GM04503 (cell line): ENCODE measurements at places on chromosomes 11 and 22.
A peak's percentile ranks its signal among the peaks of the same experiment; 100 is the strongest.

DNA sequence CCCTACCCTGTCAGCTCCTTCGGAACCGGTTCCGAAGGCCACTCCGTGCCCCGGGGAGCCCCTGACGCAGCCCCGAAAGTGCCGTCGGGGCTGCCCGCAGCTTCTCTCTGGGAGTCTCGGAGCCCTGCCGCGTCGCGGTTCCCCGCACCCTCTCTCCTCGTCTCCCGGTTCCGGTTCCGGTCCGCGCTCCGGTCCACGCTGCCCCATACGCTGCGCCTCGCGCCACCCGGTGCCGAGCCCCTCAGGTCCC is 618 bp downstream of the MTA2 start:
- DNase-seq = no peak

DNA sequence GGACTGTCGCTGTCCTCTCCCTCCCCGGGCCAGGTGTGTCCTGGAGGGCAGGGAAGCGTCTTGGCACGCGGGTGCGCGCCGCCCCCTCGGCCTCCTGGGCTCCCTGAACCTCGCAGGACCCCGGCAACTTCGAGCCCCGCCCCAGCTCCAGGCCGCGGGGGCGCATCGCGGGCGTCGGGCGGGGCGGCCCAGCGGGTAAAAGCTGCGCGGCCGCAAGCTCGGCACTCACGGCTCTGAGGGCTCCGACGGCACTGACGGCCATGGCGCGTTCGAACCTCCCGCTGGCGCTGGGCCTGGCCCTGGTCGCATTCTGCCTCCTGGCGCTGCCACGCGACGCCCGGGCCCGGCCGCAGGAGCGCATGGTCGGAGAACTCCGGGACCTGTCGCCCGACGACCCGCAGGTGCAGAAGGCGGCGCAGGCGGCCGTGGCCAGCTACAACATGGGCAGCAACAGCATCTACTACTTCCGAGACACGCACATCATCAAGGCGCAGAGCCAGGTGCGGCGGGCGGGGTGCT is at the start of gene CST6:
CST6 (plus strand) TSS at position 224 of the 519 bp plus-strand sequence; CDS start at position 261, 37 bp downstream.
- no peak for DNase-seq

DNA sequence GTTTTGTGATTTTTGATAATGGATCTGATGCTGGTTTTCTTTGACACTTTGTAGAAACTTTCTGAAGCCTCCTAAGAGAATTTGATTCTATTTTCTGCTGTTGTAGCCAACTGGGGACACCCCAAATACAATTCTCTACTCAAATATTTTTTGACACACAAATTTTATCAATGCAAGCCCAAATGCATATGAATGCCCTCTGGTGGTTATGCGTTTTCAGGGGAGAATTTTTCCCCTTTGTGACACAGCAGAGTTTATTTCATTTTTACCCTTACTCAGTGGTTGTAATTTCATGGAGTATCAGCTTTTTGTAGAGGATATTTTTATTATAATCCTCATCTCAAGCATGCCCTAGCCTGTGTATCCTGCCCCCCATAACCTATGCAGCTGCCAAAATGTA is 44.7 kb upstream of the MTMR2 start:
- no peak for DNase-seq

- no peak for DNase-seq
Measured at GRCh38 chr11:109788948-109789490, 304.2 kb upstream of the ZC3H12C start.

DNA sequence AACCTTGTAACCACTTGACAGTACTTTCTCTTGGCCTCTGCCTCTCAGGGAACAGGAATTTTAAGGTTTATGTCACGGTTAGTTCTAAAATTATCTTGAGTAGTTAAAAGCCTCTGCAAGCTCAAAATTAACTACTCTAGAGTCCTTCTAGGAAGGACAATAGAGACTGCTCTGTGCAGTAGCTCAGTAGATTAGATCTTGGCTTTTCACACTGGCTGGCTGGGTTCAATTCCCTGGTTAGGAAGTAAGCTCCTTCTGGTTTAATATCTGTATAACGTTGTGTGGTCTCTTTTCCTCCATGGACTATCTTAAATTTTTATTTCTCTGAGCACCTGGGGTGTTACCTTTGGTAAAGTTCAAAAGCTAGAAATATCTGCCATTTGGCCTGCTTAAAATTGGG is 109.2 kb downstream of the AASDHPPT start:
- no peak for DNase-seq

DNA sequence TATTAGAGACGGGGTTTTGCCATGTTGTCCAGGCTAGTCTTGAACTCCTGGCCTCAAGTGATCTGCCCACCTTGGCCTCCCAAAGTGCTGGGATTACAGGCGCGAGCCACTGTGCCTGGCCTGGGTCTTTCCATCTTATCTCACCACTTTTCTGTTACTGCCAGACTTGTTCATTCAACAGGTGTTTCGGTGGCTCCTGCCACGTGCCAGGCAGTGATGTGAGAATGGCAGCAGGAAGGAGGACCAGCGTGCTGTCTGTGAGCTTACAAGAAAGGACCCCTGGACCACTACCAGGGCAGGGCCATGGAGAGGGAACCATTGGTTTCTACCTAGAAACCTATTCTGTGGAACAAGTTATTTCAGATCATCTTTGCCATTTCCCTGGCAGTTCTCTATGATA is 44.2 kb downstream of the CLMP start:
- no peak for DNase-seq

DNA sequence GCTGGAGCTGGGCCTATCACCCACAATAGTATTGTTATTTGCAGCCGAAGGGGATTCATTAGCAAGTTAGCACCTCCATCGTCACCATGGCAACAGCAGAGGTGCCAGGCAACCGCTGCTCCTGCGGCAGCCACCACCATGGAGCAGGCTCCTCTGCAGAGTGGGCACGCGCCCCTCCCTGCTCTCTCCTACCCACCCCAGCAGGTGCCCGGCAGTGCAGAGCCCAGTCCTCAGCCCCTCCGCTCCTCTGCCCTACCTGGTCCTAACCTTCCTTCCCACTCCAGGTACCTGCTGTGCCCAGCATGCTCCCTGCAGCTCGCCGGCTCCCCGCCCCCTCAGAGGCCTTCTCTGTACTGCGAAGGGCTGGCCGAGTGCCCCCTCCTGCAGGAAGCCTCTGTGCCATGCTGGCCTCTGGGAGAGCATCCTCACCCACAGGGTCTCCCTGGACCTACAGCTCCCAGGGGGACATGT is 3.6 kb downstream of the DUSP8 start:
- DNase-seq = no peak

GRCh38 chr22:48898524-48899250 is 929.0 kb downstream of the BRD1 start:
- no peak for DNase-seq

GRCh38 chr11:35389897-35390465 is 29.4 kb downstream of the SLC1A2 start:
- DNase-seq = no peak

- DNase-seq = no peak
Measured at GRCh38 chr22:36921309-36922104, 8.1 kb downstream of the CSF2RB start.

DNA sequence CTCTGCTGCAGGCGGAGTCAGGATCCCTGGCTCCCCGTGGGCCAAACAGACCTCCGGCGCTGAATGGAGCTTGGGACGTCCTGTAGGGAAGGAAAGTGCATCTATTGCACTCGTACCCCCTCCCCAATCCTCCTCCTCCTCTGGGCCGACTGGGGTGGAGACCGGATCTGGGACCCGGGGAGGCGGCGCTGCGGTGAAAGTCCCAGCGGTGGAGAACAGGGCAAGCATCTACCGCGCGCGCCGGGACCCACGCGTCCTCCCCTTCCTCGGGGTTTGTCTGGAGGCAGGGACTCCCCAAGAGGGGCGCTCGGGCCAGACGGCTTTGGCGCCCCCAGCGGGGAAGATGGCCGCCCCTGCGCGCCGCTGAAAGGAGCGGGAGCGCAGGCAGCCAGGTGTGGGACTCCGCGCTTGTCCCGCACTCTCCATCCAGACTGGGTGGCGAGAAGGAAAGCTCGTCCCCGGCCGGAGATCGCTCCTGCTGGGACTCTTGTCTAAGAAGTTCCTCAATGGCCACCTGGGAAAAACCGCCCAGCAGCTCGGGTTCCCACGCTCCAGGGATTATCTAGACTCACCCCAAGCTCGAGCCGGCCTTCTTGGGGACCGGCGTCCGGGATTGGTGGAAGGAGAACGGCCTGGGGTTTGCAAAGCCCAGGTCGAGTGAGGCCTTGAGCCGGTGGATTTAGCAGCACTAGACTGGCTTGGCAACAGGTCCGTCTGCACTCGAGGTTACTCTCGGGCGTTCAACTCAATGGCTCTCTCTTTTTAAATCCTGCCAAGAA is 718 bp downstream of the FADS2 start:
- DNase-seq = no peak

GRCh38 chr11:77179048-77179447 is 51.0 kb downstream of the MYO7A start:
- no peak for DNase-seq

GRCh38 chr11:32960553-32961164 is 55.0 kb upstream of the DEPDC7 start:
- DNase-seq = peak; percentile 9

GRCh38 chr11:11036185-11036847 is 178.5 kb upstream of the ZBED5 start:
- DNase-seq = no peak

GRCh38 chr22:29039148-29039547 is 22.5 kb downstream of the C22orf31 start:
- no peak for DNase-seq

DNA sequence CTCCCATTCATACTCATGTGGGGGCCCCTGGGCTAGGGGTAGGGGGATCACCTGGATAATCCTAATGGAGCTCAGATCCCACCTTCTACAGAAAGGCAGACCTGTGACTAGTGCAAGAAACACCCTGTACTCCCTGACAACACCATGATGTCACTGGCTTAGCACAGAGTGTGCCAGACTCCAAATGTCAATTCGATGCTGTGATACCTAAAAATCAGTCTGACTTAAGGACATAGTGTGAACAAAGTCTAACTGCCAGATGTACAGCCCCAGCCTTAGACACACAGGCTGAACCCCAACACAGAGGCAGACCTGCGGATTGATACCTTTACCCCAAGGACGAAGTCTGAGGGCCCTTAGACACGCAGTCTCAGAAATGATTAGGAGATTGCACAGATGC is 8.5 kb downstream of the ABCC8 start:
- no peak for DNase-seq

GRCh38 chr11:9732453-9732852 is 68.6 kb downstream of the SWAP70 start:
- no peak for DNase-seq

DNA sequence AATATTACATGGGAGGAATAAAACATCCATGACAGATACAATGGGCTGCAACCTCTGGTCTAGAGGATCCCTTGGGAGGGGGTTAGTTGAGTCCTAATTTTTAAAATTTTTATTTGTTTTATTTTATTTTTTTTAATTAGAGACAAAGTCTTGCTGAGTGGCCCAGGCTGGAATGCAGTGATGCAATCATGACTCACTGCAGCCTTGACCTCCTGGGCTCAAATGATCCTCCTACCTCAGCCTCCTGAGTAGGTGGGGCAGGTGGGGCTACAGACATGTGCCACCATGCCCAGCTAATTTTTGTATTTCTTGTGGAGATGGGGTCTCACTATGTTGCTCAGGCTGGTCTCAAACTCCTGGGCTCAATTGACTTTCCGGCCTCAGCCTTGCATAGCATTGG is 43.1 kb downstream of the FDX1 start:
- no peak for DNase-seq

- DNase-seq = no peak
Measured at GRCh38 chr22:24144778-24145085, 36.6 kb upstream of the SUSD2 start.

- DNase-seq = no peak
Measured at GRCh38 chr11:76207642-76208401, 1.5 kb upstream of the WNT11 start.

- no peak for DNase-seq
Measured at GRCh38 chr11:42951266-42951665, 360.5 kb upstream of the API5 start.

GRCh38 chr11:99706848-99707247 is 686.1 kb downstream of the CNTN5 start:
- DNase-seq = no peak

DNA sequence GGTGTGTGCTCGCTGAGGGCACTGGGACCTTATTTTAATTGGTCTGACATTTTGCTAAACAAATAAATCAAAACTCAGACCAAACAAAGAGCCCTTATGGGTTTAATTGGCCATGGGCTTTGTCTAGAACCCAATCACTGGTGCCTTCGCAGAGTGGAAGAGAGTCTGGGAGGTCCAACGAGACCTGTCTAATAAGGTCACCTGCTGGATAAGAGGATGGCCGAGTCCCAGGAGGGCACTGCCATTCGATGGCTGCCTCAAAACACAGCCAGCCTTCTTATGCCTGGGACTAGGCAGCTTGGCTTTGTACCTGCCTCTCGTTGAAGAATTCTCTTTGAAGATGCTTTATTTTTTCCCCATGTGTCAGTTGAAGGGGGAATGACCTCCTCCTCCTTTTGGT is 171.1 kb downstream of the CEP164 start:
- no peak for DNase-seq

GRCh38 chr11:6635082-6635932 is 16.1 kb upstream of the TPP1 start:
- DNase-seq = no peak

DNA sequence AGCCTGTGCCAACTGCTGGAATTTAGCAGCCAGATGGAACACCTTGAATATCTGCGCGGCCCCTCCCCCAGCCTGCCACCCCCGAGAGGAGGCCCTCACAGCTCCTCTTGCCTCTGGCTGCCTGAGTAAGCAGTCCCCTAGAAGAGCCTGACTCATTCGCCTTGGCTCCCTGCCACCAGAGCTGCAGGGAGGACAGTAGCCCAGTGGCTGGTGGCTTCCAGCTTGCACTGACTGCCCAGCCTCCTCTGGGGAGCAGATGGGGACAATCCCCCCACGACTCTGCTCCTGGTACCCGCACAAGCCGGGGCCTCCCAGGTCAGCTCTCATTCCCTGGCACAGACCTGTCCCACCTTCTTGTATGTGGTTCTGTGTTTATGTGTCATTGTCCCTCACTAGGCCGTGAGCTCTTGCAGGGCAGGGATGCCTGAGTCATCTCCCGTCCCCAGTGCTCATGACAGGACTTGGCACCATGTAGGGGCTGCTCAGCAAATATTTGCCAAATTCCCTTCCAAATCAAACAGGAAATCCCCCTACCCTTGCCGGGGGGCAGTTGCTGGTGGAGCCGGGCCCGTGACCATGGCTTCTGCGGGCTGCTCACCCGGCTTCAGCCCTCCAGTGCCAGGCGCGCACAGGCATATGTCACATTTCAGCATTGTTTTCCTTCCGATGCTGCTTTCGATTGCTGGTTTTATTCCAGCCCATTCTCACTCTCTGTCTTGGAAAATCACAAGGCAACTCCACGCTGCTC is 43.6 kb downstream of the CACNG2 start:
- DNase-seq = peak; percentile 70

GRCh38 chr11:104370478-104370877 is 206.5 kb upstream of the PDGFD start:
- DNase-seq = no peak

DNA sequence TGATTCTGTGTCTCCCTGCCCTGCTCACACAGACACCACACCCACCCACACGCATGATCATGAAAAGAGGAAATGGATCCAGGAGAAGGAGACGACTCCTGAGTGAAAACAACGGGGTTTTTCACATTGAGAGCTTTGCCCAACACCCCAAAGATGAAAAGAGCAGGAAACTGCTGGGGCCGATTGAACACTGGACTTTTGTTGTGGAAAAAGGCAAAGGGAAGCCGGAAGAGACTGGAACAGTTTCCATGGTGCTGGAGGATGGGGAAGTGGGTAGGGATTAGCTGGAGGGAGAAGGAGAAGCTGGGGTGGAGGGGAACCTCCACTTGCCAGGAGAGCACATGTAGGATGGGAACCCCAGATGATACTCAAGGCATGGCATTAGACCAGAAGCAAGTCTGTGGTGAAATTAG is 5.2 kb upstream of the SLC43A3 start:
- no peak for DNase-seq

GRCh38 chr11:128331317-128331716 is 256.0 kb downstream of the ETS1 start:
- DNase-seq = no peak
